ENCODE measurements at places on chromosomes 16 and 17.

- DNase-seq, result peak; percentile 47
Observed at GRCh38 chr16:22674832-22675191, 139.2 kb upstream of the HS3ST2 start.

- peak; percentile 62 for DNase-seq
Observed at GRCh38 chr17:56786989-56787482, 46.7 kb downstream of the C17orf67 start.

DNA sequence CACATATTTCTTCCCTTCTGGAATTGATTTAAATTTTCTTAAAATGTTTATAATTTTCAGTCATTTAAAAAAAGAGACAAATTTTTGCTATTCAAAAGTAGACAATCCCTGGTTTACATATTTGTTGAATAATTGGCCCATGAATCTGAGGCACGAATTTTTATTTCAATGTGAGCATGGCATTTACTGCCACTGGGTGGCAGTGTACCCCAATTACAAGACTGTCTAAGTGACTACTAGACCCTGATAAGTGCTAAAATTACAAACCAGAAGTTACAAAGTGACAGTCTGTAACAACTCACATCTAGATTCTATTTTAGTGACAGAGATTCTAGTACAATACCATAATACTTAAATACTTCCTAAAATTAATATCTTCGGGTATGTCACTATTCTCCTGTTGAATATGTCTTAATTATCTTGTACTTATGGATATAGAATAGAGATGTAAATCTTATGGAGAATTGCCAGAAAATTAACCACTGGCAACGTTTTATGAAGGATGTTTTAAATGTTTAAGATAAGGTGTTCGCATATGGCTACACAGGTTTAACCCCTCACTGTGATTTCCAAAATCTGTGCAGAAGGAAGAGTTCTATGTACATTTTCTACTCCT is 235.8 kb downstream of the MAP2K4 start:
- DNase-seq, result no peak

- DNase-seq, result no peak
Observed at GRCh38 chr17:40910441-40910841, 25.4 kb upstream of the KRT20 start.

DNA sequence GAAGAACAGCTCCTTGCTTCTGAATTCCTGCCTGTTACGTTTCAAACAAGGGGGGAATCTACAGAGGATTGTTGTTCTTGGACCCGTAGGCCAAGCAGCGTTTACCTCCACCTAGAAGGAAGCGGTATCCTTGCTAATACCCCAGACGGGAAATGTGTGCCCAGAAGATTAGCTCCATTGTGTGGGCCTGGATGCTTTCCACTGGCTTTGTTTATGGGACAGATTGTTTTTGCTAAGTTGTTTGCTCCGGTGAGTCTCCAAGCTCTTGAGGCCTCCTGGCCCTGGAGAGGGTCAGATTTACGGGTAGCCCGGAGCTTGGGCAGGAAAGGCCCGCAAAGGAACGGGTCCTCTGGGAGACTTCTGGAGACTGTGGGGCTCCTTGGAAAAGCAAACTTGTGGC is 28.4 kb upstream of the MRTFB start:
- DNase-seq, result peak; percentile 32

- no peak for DNase-seq
Observed at GRCh38 chr17:48391444-48391843, 38.6 kb downstream of the SKAP1 start.

DNA sequence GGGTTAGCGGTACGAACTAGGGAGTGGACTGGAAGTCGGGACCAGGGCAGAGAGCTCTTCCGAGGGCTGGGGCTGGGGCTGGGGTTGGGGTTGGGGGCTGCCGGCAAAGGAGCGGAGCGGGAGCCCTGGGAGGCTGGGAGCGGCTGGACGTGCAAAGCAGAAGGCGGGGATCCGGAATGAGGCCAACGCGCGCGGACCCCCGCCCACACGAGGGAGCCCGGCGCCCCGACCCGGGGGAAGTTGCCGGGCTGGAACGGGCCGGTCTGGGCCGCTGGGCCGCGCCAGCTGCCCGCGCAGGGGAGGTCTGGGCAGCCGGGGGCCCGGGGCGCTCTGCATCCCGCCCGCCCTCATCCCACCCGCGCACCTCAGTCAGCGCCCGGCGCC is 323 bp downstream of the ST3GAL2 start:
- no peak for DNase-seq

DNA sequence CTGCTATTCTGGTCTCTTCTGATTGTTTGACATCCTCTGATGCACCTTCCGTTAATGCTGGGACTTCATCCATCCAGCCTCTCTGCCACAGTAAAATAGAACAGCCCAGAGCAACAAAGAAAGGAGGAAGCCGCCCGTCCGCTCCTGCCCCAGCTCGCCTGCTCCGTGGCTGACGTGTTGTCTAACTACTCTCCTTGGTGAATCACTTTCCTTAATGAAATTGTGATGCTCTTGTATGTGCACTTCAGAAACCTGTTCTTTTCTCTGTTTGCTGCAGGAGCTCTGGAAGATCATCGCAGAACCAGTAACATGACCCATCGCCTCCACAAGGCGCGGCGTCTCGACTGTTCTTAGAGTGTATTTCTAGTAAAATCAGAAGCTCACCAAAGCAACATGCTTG is 24.3 kb downstream of the METTL22 start:
- no peak for DNase-seq

GRCh38 chr17:38441429-38442061 is 13.3 kb downstream of the ARHGAP23 start:
- no peak for DNase-seq

GRCh38 chr16:66212428-66212827 is 154.1 kb upstream of the CDH5 start:
- peak; percentile 28 for DNase-seq

- DNase-seq, result peak; percentile 99
Observed at GRCh38 chr17:82105882-82106687, 8.0 kb upstream of the FASN start.

DNA sequence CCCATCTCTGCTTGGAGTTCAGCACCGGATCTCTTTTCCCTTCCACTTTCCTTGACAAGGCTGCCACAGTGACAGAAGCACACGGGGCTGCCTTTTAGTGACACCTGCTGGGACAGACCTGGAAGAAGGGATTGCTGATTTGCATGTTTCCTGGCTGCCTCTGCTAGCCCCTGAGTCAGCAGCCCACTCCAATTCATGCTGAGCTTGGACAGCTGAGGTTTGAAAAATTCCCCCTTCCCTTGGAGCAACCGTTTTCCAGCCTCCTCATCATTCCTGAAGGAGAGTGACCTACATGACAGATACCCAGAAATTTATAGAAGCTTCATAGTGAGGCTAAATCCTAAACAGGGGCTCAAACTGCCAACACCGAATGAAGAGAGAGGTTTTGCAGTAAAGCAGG is 18.8 kb upstream of the RBL2 start:
- peak; percentile 78 for DNase-seq

- DNase-seq, result no peak
Observed at GRCh38 chr16:50743581-50744225, 1.8 kb downstream of the CYLD start.

- no peak for DNase-seq
Observed at GRCh38 chr17:13351046-13351445, 250.7 kb downstream of the HS3ST3A1 start.

DNA sequence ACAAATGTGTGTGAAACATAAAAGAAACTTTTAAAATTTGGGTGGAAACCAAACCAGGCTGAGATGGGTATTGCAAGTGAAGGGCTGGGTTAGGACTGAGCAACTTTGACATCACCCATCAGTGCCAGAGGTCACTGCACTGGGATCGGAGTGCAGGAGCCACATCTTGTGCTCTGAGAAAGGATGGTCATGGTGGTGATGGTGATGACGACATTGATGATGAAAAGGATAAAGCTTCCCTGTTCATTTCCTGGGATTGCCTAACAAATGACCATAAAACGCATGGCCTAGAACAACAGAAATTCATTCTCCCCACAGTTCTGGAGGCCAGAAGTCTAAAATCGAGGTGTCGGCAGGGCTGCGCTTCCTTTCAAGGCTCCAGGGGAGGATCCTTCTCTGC is 324.0 kb downstream of the MAF start:
- DNase-seq, result no peak

DNA sequence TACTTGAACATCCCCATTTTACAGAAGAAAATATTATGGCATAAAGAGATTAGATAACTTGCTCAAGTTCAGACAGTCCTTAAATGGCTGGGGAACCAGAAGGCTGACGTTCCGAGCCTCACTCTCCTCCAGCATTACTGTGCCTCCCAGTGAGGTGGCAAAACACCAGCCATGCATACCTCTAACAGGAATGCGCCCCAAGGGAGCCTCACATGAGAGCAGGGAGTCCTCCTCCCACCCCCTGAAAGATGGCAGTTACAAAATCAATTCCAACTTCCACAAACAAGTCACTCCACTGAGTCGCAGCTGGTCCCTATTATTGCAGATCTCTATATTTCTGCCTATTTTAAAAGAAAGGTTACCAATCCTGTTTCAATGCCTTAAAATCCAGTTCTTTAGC is 55.5 kb downstream of the ANKFY1 start:
- peak; percentile 89 for DNase-seq

DNA sequence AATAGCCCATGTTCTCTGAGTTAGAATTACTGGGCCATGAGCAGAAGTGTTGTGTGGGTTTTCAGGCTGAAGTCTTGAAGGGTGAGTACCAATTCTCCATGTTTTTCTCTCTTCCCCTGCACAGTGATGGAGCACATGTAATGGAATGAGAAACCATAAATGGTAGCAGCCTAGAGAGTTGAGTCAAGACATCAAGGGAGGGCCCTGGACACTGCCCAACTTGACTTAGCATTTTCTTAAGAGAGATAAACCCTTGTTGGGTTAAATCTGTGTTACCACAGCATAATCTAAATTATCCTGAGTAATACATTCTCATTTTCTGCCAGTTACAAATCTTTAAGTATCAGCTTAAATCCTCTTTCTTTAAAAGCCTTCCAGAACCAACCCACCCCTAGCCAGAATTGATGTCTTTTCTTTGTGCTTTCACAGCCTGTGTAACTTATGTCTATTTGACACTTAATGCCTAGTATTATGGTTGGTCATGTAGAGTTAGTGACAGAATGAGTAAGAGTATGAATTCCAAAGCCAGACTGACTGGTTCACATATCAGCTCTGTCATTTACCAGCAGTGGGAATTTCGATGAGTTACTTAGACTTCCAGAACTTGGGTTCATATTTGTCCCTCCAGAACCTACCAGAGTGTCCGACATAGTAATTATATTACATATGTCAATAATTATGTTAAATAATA is 27.0 kb upstream of the RGS9 start:
- DNase-seq, result peak; percentile 5
